ENCODE measurements at places on chromosomes 5 and 9.

DNA sequence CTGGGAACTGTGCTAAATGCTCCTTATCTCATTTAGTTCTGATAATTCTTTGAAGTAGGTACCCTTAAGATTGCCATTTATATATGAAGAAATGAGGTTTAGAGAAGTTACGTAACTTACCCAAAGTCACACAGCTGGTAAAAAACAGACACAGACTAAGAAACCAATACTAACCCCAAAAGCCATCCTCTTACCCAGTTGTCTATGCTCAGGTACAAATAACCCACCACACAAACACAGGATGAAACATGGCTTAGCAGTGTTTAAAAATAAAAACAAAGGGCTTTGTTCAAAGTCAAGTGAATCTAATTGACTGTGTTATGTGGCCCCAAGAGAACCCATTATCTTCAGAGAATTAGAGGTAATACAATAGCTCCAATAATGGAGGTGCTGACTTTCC is 37.0 kb upstream of the IL7R start:
- DNase-seq = no peak

DNA sequence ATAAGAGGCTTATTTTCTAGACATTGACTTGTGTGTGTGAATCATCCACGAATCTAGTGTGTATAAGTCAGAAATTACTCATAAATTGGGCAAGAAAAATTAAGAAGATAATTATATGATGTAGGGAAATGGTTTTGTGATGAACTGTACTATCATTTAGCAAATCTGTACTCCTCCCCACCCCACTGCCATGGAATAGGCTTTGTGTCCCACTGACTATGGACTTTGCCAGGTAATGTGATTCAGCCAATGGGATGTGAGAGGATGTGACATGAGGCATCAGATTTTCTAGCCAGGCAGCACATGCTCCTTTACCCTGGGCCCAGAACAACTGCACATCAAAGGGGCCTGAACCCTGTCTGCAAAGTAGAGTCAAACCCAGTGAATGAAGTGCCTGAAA is 406.6 kb downstream of the CTNND2 start:
- no peak for DNase-seq

- no peak for DNase-seq
These were observed 142.4 kb downstream of the ICE1 start for GRCh38 chr5:5564898-5565297.

GRCh38 chr9:137168904-137169856 is 671 bp downstream of the LRRC26 start:
- no peak for DNase-seq

GRCh38 chr9:76984486-76984885 is 35.0 kb upstream of the FOXB2 start:
- no peak for DNase-seq

DNA sequence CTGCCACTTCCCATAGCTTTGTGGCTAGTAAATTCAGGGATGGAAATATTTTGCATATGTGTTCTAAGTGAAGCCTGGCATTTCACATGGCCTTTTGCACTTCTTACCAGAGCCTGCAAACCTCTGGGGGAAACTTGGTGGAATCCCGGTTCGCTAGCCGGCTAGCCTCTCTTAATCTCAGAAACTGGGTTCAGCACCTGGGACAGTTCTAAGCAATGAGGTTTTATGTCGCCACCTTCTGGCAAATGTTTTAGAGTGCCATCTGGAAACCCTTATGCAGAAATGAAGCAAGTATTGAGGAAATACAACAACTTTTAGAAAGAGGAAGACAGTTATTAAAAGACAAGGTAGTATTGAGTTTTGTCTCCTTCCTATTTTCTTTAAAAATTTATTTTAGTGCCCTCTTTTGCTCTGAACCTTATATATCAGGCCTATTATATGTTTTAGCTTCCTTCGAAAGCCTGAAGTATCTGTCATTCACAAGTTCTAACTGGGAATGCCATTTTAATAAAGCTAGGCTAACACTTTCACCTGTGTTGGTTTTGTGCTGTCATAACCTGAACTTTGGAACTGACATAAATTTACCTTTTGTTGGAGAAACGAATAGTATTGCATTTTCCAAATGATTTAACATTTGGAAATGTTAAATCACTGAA is 963 bp upstream of the HTR1A start:
- DNase-seq = no peak

DNA sequence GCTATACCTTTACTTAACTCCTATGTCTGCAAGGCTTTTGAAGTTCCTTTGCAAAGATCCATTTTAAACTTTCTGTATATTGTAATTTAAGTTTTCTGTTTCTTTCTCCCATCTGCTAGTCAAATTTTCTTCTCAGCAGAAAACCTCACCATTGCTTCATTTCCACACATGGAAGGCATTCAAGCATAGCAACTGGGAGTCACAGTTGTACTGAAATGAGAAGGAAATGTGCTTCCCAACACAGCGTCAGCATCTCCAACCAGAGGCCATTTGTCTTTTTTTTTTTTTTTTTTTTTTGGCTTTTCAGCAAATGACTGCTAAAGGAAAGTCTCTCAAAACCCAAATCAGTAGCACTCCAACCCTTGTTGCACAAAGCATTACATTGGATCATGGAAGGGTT is 92.5 kb downstream of the RAB3C start:
- DNase-seq = no peak

- no peak for DNase-seq
These were observed 10.3 kb upstream of the FBXL7 start for GRCh38 chr5:15489571-15490235.

DNA sequence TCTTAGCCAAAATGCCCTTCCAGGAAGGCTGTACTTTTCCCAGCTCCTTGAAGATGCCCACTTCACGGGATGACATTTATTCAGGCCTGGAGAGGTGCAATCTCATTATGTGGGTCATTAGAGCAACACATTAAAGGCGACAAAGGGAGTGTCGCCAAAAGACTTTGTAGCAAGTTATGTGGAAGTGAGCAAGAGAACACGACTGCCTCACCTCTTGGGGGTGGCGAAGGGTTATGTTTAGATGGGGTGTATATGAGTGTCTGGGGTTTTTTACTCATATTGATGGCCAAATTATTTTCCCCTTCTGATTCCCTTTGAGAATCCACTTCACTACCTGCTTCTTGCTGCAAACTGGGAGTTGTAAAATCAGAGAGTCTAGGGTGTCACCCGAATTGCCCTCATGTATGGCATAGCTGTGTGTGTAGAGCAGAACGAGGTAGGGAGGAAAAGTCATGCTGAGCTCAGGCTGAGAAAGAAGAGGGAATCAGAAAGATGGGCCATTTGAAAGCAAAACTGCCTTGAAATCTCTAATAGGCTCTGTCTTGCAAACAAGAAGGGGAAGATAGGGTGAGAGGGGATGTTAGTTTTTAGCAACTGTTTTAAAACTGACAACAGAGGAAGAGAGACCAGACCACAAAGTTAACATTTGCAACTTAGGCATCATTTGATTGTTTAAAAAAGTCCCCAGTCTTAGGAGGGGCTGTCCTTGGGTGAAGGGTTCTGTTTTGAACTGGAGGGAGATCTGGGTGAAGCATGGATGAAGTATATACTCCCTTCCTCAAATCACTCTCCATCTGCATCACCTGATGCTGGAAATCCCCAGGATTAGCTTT is 97.1 kb upstream of the IL12B start:
- DNase-seq = no peak

DNA sequence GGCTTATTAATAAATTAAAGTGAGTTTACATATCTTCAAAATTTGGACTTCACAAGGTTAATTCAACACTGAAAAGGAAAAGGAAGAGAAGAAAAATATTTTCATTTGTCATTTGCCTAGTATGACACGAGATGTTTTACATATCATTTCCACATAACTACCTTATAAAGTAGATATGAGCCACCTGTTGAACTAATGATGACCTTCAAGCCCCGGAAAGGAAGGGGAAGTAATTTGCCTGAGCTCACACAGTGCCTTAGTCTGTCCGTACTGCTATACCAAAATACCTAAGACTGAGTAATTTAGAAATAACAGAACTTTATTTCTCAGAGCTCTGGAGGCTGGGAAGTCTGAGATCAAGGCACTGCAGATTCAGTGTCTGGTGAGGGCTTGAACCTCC is 17.9 kb downstream of the CMYA5 start:
- no peak for DNase-seq

- DNase-seq = no peak
These were observed 597.5 kb upstream of the MEF2C start for GRCh38 chr5:89480406-89481007.

DNA sequence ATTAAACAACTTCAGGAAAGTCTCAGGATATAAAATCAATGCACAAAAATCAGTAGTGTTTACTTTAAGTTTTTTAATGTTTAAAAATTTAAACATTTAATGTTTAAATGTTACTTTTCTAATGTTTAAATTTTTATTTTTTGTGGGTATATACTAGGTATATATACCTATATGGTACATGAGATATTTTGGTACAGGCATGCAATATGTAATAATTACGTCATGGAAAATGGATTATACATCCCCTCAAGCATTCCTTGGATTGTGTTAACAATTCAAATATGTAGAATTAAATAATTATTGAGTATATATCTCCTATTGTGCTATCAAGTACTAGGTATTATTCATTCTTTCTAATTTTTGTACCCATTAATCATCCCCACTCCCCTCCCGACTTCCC is 291.3 kb downstream of the TMEM232 start:
- DNase-seq = no peak

DNA sequence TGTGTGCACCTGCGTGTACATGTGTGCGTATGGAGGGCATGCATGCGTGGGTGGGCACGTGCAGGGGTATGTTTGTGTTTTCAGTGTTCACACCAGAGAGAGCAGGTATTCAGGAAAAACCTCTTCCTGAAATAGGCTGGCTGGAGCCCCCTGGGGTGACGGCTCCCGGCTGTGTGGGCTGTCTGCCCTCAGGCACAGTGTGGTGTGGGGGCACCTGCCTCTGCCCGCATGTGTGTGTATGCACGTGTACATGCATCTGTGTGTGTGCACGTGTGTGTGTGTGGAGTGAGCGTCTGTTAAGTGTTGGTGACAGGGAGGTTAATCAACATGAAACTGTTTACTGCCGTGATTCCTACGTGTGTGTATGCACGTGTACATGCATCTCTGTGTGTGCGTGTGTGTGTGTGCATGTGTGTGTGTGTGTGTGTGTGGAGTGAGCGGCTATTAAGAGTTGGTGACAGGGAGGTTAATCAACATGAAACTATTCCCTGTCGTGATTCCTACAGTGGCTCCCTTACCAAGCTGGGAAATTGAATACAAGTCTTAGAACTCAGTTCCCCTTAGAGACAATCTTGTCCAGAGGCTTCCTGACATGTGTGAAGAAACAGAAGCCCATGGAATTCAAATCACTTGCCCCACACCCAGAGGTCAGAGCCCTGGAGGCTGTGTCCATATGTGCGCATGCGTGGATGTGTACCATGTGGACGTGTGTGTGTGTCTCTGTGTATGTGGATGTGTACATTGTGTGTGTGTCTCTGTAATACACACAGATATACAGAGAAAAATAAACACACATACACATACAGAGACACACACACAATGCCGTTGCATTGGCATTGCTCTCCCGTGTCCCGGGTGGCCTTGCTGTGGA is 372.4 kb upstream of the IRX4 start:
- DNase-seq = no peak

- no peak for DNase-seq
These were observed 246.3 kb upstream of the EFNA5 start for GRCh38 chr5:107916731-107917725.

DNA sequence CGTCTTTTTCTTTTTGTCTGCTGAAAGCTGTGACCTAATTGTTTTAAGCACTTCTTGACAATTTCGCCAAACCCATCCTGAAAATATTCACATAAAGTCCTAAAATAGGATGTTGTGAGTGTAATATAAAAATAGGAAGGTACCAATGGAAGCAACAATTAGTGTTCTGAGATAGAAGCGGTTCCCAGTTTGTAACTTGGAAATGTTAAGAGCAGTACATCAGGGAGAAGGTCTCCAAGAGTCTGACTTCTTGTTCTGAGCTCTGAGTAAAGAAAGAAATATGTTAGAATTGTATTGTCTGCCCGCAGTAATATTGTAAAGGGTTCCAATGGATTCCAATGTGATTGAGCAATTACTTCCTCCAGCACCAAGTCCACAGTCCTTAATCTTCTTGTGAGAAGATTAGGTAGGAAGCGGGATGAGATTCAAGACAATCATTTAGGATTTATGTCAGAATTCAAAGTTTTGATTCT is 3.9 kb downstream of the VCAN start:
- no peak for DNase-seq

GRCh38 chr5:80711938-80712337 is 57.2 kb upstream of the DHFR start:
- no peak for DNase-seq

DNA sequence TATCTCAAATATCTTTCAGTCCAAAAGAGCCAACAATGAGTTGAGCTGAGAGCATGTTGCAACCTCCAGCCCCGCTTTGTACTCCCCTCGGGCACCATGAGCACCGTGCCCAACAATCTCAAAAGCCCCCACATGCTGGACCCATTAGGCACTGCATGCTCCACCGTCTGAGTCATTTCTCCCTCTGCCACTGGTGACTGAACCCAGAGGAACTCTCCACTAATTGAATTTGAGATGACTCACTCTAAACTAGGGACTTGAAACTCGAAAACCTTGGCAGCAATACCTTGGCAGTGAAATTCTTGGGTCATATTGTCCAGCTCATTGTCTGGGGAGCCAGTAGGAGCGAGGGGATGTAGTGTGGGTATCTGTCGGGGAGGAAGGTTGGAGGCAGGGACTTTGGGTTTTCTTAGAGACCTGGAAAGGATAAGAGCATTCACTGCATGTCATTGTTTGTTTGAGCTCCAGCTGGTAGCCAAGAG is 49.9 kb upstream of the SLIT3 start:
- DNase-seq = no peak

DNA sequence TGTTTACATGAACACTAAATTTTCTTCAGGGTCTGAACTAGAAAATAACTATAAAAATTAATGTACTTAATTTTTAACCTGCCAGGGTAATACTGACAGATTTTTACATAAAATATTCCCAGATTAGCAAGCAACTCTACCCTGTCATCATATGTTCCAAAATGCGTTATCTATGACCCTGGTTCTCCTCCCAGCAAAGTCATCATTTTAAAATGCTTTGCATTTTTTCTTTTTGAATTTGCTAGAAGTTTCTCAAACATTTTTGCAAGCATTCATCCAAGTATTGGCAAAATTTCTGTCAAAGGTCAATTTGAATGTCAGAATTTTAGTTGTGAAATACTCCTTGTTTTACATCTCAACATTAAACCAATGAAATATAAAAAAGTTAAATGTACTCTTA is 144.5 kb upstream of the FTMT start:
- no peak for DNase-seq

DNA sequence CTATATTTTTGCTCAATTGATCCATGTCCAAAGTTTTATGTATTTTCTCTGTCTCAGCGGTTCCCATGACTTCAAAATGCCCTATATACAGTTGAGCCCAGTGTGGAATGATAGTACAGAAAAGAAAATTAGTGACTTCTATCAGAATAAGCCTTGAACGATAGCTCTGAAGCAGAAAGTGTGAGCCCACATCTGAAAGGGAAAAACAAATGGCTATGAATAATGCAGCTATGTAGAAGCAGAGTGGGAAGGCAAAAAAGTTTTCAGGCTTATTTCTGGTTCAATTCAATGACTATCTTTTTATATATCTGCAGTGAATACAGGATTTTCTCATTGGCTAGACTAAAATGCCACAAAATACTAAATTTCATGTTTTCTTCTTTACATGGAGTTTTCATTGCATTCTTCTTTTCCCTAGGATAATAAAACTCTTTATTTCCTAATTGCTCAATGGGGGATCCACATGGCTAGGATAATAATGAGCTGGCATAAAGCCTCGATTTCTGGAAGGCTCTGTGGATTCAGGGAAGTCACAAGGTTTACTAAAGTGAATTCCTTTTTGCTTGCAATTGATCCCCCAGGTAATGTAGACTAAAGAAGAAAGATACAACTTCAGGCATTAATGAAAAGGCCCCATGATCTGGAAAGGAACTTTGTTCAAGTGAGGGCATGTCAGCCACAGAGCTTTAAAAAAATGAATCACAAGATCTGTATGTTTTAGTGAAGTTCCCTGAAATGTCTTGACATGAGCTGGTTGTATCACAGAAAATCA is 377.0 kb upstream of the RIOK2 start:
- DNase-seq = no peak

Measured in activated CD4-positive, CD25-positive, alpha-beta regulatory T cell (primary cell).